ENCODE measurements at places on chromosomes 16 and 17.

GRCh38 chr17:43471585-43472160 is 12.1 kb upstream of the DHX8 start:
- DNase-seq, result no peak

- peak; percentile 43 for DNase-seq
These were observed 13.4 kb upstream of the ATP5MC1 start for GRCh38 chr17:48878920-48879898.

GRCh38 chr17:6352801-6353560 is 81.9 kb downstream of the AIPL1 start:
- no peak for DNase-seq

DNA sequence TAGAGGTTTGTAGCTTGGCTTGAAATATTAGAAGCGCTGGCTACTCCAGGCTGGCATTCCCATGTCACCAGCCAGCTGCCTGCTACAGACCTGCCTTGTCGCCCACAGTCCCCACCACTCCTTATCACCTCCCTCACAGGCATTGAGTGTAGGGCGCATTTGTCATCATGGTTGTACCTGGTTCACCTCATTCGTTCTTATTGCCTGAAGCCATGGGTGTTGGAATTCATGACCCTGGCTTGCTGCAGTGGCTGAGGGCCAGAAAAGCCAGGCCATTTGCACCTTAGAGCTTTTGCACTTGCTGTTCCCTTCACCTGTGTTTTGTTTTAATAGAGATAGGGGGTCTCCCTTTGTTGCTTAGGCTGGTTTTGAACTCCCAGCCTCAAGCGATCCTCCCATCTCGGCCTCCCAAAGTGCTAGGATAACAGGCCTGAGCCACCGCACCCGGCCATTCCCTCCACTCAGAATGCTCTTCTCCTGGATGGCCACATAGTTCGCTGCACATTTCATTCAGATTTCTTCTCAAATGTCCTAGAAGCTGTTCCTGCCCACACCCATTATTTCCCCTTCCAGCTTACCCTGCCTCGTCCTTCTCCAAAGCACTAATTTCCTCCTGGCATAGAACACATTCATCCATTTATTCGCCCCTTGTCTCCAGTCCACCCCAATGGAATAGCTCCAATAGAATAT is 97.6 kb downstream of the C16orf78 start:
- DNase-seq, result no peak

DNA sequence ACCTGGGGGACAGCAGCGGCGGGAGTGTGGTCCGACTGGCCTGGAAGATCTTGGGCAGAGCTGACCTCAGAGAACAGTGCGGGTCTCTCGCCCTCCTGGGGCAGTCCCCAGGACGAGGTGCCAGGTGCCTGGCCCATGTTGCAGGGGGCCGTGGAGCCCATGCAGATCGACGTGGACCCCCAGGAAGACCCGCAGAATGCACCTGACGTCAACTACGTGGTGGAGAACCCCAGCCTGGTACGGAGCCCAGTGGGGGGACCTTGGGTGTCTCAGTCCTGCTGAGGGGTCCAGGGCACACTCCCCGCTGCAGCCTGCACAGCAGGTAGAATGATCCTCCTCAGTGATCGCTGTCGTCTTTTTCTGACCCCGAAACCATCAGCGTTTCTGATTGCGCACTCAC is 1.4 kb downstream of the GPS1 start:
- DNase-seq, result no peak

DNA sequence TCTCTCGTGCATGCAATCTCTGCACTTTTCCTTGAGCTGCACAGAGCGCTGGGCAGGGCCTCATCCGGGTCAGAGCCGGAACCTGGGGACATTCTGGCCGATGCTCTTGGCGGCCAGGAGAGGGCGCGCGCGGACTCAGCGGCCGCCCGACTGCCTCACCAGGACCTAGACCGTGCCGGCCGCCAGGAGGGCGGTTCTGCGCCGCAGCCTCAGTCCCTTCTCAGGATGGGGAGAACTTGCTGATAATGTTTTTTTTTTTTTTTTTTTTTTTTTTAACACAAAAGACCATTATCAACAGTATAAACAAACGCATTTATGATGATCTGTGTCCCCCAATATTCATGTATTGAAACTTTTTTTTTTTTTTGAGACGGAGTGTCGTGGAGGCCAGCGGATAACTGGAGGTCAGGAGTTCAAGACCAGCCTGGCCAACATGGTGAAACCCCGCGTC is 8.1 kb upstream of the FLYWCH2 start:
- peak; percentile 74 for DNase-seq

- no peak for DNase-seq
These were observed 358.6 kb upstream of the ASIC2 start for GRCh38 chr17:33651686-33652085.

DNA sequence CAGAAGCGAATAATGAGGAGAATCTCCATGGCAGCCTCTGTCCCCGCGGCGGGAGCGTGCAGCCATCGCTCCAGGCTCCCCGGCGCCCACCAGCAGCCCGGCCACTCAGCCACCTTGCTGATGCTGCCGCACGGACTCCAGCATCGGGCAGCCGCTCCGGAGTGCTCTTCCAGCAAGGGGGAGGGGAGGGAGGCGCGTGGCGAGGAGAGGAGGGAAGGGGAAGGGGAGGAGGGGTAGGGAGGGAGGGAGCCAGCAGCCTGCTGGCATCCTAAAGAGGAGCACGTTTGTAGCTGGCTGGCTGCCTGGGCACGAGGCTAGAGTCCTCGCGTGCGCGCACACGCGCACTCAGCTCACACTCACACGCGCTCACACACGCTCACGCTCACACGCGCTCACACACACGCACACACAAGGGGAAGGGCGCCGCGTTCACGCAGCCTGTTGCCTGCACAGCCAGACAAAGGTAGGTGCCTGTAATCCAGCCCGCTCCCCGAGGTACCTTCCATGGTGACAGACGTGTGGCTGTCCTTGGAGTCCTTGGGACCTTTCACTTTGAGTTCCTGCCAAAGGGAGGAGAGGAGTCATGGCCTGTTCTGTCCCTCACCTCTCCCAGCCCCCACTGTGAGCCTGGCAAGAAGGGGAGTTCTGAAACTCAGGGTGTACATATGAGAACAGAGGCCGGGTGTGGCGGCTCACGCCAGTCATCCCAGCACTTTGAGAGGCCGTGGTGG is 82.1 kb downstream of the TIMM22 start:
- DNase-seq, result no peak

GRCh38 chr17:81335773-81336157 is 40.7 kb upstream of the SLC38A10 start:
- no peak for DNase-seq

DNA sequence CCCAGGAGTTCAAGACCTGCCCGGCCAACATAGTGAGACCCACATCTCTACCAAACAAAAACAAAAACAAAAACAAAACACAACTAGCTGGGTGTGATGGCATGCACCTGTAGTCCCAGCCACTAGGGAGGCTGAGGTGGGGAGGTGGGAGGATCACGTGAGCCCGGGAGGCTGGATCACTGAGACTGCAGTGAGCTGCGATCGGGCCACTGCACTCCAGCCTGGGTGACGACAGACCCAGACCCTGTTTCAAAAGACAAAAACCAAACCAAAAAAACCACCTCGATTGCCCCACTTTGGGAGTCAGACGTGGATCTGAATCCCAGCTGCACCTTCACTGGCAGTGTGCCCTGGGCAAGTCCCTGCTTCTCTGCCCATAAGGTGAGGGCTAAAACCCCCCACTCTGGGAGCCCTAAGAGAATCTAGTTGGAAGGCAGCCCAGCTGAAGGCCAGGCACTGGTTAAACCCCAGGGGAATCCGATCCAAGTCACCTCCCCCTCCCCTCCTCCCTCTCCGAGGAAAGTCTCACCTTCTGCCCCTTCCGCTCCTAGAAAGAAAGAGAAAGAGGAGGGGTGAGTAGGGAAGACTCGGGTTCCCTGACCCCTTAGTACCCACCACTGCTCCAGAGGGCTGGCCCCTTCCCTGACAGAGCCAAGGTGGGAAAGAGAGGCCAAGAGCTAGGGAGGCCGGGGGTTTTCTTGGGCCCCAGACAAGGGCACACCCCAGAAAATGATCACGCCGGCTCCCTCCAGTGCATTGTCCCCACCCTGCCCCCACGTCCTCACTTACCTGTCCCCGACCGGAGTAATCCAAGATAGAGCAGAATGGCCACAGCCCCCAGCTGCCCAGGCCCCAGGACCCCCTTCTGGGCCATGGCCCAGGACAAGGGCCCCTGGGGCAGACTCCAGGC is 647 bp downstream of the PRSS8 start:
- DNase-seq, result no peak

Data from activated naive CD8-positive, alpha-beta T cell treated with anti-CD3 and anti-CD28 coated beads for 36 hours (primary cell).